Caudate nucleus (tissue), 63 donors: ENCODE measurements at places on chromosomes 2 and 18.

DNA sequence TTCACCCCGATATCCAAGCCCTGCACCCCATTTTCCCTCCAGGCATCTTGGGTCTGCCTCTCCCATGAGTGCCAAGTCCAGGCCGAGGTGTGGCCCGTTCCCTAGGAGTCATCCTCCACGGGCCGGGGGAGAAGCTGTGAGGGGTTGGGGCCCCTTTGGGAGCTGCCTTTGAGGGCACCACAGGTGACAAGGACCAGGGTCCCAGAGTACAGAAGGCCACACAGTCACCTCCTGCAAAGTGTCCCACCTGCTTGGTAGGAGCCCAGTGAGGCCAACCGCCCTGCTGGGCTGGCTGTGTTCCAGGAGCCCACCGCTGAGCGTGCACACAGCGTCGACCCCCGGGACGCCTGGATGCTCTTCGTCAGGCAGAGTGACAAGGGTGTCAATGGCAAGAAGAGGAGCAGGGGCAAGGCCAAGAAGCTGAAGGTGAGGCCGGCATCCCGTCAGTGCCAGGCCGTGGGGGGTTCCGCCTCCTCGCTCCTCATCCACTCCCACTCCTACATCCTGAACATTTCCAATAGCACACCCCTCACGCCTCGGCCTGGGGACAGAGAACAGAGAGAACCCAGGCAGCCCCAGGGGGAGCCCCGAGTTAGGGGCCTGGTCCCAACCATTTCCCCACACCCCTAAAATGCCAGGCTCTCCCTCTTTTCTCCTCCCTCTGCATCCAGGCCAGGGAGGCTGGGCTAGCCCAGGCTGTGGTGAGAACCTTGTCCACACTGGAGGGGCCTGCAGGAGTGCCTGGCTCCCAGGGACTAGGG, 2.7 kb downstream of the ERFE start:
- no peak for DNase-seq

DNA sequence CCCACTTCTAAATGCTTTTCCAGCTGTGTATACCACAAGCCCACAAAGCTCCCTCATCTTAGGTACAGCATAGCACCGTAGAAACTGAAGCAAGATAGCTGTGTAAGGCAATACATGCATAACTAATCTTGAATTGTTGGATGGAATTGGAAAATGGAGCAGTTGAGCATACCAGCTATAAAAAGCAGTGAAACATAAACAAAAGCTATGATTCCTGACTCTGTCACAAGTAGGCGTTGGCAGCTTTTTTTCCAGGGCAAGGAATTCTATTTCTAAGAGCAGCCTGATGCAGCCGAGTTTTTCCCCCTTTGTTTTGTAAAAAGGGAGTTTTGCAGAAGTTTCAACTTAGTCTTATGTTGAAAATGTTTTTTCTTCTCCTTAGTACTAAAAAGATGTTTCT, 32.4 kb downstream of the MOGAT1 start:
- no peak for DNase-seq

- DNase-seq: no peak
These were observed 465.5 kb upstream of the ID2 start for GRCh38 chr2:8216397-8216796.

GRCh38 chr2:121947674-121948073, 192.2 kb downstream of the TSN start:
- DNase-seq: no peak

- DNase-seq: no peak
These were observed 39.1 kb downstream of the NFATC1 start for GRCh38 chr18:79434607-79435401.

- DNase-seq: no peak
These were observed 38.9 kb downstream of the INO80C start for GRCh38 chr18:35458677-35459441.
